ENCODE measurements at places on chromosomes 3 and 15.

GRCh38 chr3:150789451-150789850 lies 26.5 kb upstream of the SIAH2 start:
- DNase-seq: no peak

DNA sequence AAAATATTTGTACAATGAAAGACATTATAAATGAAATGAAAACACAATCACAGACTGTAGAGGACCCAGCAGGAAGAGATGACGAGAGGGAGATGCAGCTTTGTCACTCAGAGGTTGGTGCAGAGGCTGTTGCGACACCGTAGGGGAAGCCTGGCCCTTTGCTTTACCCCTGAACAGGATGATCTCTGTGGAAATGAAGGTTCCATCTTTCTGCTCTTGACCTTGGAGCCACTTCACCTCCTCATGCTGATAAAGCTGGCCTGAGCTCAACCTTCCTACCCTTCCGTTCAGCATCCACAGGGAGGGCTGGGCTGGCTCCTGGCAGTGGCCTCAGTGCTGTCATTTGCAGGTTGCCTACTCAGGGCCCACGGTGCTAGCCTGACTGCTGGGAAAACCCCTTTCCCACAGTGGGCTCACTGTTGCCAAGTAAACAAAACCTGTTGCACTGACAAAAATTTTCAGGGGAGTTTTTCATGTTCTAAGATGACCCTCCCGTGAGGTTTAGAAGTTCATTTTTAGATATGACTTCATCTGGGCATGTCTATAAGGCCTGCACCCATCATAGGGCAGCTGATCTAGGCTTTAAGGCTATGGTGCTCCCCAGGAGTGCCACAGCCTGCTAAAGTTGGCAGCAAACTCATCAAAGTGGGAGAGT lies 3.0 kb upstream of the CD80 start:
- DNase-seq: no peak

DNA sequence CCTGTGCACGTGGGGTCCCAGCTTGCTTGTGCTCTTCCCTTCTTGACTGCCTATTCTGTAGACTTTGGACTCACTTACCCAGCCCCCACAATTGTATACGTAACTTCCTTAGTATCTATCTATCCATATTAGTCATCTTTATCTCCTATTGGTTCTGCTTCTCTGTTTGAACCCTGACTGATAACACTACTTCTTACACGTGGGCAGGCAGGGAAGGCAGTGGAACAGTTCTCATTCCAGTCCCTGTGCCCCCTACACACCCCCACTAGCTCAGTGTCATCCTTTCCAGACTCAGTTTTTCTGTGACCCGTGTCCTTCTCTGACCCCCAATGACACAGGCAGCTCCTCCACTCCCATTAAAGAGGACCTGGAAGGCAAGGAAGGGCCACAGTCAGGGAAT lies 74.2 kb upstream of the FBN1 start:
- DNase-seq: no peak

GRCh38 chr3:13524979-13525669 lies 23.8 kb upstream of the FBLN2 start:
- peak; percentile 39 for DNase-seq

GRCh38 chr15:73237910-73238309 lies 130.8 kb downstream of the HCN4 start:
- no peak for DNase-seq

DNA sequence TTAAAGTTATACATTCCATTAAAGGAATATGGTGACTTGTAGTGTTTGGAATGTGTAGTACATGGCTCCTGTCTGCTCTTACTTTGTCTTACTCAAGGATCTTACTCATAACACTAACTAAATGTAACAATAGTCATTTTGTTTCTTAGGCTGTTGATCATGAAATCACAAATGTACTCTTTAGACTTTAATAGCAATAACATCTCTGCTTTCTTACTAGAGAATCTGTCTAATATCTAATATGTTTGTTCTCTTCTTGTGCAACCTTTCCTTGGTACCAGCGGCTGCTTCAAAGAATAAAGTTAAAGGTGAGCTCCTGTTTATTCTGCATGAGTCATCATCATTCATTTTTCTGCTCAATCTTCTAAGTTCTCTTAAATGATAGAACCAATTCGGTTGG lies 767.5 kb downstream of the CADM2 start:
- no peak for DNase-seq

GRCh38 chr3:191768421-191768820 lies 307.5 kb downstream of the PYDC2 start:
- DNase-seq: no peak

- no peak for DNase-seq
Measured at GRCh38 chr3:126547721-126548120, 11.0 kb downstream of the C3orf22 start.

GRCh38 chr3:113659101-113659541 lies 37.3 kb downstream of the USF3 start:
- DNase-seq: no peak

- DNase-seq: no peak
Measured at GRCh38 chr3:152060701-152061100, 187.3 kb downstream of the SUCNR1 start.

DNA sequence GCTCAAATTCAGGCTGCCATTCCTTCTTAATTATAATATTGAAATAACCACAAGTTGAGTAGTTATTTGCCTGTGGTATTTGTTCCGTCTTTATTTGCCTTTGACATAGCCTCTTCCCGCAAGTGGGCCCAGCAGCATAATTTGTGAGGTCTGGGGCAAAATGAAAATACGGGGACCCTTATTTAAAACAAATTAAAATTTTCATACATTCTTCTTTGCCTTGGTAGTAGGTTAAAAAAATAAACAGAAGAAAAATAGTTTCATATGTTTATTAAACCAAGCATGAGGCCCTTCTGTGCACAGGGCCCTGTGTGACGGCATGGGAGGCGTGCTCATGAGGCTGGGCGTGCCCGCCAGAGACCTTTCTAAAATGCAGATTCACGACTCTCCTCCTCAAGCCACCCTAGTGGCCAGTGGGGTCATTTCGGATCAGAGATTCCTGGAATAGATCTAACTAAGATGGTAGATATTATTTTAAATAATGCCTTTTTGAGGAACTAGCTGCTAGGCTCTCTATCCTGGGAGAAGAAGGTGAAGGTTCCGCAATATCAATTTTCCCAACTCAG lies 35.4 kb downstream of the MASP1 start:
- no peak for DNase-seq

GRCh38 chr15:63181648-63182047 lies 7.8 kb upstream of the RAB8B start:
- no peak for DNase-seq

- peak; percentile 42 for DNase-seq
Measured at GRCh38 chr3:15754047-15754446, 43.7 kb downstream of the ANKRD28 start.

DNA sequence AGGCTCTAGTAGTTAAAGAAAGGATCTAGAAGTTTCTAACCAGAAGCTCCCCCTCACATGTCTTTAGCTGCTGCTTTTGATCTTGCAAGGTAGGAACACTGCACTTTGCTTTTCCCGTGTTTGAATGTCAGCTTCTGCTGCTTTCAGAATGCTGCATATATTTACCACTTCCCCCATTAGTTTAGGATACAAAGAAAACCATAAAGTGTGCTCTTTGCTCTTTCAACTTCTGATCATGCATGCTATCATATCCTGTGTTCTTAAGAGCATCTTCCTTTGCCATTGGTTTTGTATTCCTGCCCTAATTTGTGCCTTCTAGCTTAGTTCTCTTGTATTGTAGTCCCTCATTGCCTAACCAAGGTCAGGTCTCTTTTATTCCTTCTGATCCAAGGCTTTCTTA lies 43.3 kb downstream of the ZNF609 start:
- DNase-seq: no peak

DNA sequence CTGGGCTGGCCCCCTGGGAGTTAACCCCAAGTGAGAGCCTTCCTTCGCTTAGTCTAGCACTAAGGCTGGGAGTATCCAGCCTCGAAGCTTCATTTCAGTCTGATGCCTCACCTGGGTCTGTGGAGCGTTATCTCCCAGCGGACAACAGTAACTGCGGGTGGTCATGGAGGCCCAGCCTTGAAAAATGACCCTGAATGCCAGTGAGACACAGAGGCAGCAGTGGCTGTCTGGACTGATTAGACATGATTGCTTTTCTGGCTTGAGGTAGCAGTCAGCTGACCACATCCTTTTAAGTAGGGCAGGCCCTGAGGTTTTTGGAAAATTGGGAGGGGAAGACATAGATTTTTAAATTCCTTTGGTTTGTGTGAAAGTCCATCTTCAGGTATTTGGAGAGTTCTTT lies 28.2 kb upstream of the TRIM59 start:
- DNase-seq: peak; percentile 59

DNA sequence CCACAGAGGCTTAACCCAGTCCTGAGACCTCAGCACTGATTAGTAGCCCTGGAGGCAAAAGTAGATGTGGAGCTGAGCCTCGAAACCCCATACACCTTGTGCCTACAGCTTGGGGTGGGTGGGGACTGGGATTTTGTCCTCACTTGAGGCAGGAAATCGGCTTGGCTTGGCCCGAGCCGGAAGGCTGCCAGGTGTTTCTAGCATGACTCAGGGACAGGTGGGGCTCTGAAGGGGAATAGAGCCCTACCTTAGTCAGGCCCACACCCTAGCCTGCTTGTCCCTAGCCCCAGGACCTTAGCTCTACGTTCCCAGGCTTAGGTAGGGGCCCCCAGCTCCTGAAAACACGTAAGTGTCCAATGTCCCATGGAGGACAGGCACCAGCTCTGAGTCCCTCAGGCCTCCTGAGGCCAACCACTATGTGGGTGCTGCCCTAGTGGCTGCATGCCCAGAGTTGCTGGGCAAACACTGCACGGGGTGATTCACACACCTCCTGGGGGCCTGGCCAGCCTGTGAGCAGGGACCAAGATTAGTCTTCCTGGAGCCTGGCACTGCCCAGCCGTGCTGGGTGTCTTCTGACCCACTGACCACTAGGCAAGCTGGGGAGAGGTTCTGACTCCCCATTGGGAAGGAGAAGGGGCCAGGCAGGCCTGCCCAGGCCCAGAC lies 3.1 kb downstream of the MST1R start:
- DNase-seq: no peak

- peak; percentile 77 for DNase-seq
Measured at GRCh38 chr3:42012935-42013690, 51.2 kb upstream of the ULK4 start.

DNA sequence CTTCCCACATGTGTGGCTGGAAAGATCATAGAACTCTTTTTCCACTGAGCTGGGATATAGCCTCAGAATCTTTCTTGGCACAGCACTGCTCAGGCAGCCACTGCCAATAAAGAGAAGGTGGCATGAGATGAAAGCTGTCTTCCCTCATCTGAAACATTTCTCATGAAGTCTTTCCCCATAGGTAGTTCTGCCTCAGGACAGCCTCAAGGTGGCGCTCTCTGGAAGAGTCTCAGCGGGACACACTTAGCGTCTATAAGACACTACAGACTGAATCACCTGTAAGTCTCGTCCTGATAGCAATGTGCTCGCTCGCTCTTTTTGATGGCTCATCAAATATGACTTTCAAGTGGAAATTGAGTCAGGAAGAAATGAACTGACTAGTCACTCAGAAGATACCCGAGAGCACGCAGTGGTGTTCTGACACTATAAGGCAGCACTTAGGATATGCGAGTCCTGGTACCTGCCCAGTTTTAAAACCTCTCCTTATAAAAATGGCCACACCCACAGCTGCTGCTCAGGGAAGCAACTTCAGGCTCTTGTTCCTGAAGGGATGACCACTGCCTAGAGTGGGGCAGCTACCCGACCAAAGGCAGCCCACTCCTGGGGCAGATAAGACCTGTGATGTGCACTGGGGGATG lies 269.5 kb downstream of the SUCLG2 start:
- peak; percentile 69 for DNase-seq

DNA sequence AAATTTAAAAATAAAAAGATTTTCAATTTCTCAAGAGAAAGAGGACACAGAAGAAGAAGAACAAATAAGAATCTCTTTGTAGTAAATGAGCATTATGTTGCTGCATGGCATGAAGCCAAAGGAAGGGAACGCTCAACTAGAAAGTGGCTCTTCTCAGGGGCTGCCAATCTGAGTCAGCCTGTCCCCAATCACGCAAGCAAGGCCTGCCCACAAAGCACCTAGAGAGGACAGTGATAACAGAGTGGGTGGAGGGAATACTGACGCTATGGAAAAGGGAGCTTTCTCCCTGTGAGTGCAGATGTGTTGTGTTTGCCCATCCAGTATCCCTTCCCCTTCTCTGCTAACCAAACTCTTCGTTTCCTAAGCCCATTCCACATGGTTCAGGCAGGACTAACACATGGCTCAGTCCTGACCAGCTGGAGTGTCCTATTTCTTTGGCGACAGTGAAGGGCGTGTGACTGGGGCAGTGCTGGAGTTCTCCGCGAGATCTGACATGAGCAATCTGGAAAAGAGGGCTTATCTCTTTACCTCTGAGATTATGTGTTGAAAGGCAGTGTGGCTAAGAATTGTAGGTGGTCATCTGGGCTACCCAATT lies 14.2 kb downstream of the FBN1 start:
- DNase-seq: peak; percentile 33

- peak; percentile 17 for DNase-seq
Measured at GRCh38 chr3:96619475-96619874, 194.9 kb upstream of the EPHA6 start.

DNA sequence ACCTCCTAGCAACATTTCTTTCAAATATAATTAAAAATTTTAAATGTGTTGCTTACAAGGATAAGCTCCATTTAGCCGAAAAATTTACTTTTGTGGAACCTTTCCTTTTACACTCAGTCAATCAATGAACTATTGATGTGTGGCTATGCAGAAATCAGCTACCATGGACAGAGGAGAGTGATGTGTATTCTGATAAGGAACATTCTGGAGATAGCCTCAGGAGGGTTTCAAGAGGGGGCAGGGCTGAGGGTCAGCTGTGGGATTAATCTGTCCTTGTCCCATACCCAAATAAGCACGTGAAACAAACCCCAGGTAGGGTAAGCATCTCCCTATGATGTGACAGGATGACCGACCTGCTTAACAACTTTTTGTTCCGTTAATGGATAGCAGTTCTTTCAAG lies 192.6 kb upstream of the PROK2 start:
- DNase-seq: no peak

GRCh38 chr15:50552238-50552637 lies 5.8 kb upstream of the USP50 start:
- no peak for DNase-seq

DNA sequence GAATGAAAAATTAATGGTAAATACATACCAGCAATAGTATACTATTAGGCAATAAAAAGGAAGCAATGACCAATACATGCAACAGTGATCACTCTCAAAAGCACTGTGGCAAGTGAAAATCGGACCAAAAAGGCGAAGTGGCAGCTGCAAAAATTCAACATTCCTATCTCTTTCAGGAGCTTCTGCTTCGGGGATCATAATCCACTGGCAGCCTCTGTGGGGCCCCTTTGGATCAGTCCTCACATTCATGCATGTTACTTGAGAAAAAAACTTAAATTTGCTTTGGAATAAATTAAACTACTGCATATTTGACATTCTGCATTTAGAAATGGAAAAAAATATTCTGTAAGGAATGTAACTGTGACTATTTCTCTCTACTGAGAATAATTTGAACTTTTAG lies 425.6 kb downstream of the NR2F2 start:
- peak; percentile 13 for DNase-seq

DNA sequence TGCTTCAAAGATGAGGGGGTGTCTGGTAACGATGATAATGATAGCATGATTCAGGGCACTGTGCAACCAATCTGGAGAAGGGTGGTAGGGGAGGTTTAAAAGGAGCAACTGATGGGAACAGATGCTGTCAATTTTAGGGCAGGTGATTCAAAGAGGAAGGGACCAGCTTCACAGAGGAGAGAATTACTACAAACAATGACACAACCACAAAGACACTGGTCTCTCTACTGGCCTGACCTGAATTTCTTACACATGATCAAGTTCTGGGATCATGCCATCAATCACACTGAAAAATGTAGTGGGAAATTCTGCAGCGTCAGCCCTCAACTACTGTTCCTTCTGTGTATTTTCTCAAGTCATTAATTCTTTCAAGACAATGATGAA lies 2.6 kb upstream of the CDV3 start:
- no peak for DNase-seq

Data from eye (tissue), 1 donor.